ENCODE measurements at places on chromosomes 13 and 19. TPM values are rescaled to one million over a fixed set of nuclear protein-coding genes. Genes with fewer than 3 reads are reported as not detected.
A peak's percentile ranks its signal among the peaks of the same experiment; 100 is the strongest.

- H3K27me3 ChIP-seq = no peaks in the 10 kb centered on the region
- H3K4me3 ChIP-seq = no peak overlapping the region
- DNase-seq = no peak
- H3K36me3 ChIP-seq = no peaks in the 10 kb centered on the region
Observed at GRCh38 chr13:68234274-68234673, 1004.1 kb upstream of the PCDH9 start.

DNA sequence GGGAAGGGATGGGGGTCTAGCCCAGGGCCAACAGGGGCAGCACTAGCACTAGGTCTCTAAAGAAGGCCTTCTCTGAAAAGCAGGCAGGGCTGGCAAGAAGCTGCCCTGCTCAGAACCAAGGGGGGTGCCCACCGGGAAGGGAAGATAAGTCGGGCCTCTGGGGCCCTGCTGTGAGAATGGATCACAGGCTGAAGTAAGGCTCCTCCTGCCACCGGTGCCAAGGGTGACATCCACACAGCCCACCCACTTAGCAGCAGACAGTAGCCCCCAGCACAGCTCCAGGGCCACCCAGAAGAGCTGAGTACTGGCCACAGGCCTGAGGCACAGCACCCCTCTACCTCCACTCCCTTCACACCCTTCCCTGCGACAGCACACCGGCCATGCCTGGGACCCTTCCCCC lies 5.9 kb downstream of the ELL start:
- H3K4me3 ChIP-seq = no peak overlapping the region
- DNase-seq = no peak
- no peaks in the 10 kb centered on the region for H3K36me3 ChIP-seq
- H3K27ac ChIP-seq = peak overlapping the region; percentile 70
- peaks cover 67% of the 10 kb centered on the region for H3K4me1 ChIP-seq
- no peaks in the 10 kb centered on the region for H3K27me3 ChIP-seq

GRCh38 chr19:51691074-51691583 lies 2.0 kb upstream of the SPACA6 start:
- H3K4me3 ChIP-seq = peak overlapping the region; percentile 87
- peaks cover 34% of the 10 kb centered on the region for H3K36me3 ChIP-seq
- DNase-seq = no peak
- H3K27ac ChIP-seq = peak overlapping the region; percentile 53
- H3K4me1 ChIP-seq = peaks cover 37% of the 10 kb centered on the region
- H3K27me3 ChIP-seq = no peaks in the 10 kb centered on the region

DNA sequence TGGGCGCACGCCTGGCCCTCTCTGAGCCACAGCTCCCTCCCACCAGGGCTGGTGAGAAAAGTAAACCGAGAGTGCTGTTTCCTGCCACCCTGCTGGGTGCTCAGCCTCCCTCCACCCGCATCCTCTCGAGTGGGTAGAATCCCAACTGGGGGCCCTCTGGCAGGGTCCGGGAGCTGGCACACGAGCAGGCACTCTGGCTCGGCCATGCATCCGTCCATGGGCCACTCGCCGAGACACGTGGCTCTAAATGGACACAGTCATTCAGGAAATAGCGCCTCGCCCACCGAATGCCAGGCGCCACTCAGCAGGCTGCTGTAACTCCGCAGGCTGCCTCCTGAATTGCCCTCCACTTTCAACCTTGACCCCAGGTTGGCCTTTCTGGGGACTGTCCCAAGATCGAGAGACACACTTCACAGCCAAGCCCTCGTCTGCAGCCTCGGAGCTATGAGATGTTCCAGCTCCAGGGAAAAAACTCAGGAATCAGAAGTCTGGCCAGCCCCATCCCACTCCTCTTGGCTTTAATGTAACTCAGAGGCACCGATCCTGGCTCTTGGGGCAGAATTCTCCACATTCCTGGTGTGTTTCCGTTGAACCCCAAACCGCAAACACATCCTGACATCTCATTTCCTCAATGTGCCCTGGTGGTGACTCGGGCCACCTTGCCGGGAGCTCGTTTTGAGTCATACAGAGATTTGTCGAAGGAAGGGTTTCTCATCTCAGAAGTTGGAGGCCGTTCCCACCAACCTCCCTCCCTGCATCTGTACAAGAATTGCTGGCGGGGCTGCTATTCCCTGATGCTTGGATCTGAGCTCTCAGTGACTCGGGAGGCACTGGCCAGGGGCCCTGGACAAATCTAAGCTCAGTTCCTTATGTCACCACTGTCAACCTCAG lies 14.1 kb downstream of the KLF2 start:
- H3K27me3 ChIP-seq = no peaks in the 10 kb centered on the region
- H3K4me1 ChIP-seq = peaks cover 48% of the 10 kb centered on the region
- DNase-seq = peak; percentile 73
- H3K27ac ChIP-seq = peak overlapping the region; percentile 63
- peak overlapping the region; percentile 15 for H3K4me3 ChIP-seq

DNA sequence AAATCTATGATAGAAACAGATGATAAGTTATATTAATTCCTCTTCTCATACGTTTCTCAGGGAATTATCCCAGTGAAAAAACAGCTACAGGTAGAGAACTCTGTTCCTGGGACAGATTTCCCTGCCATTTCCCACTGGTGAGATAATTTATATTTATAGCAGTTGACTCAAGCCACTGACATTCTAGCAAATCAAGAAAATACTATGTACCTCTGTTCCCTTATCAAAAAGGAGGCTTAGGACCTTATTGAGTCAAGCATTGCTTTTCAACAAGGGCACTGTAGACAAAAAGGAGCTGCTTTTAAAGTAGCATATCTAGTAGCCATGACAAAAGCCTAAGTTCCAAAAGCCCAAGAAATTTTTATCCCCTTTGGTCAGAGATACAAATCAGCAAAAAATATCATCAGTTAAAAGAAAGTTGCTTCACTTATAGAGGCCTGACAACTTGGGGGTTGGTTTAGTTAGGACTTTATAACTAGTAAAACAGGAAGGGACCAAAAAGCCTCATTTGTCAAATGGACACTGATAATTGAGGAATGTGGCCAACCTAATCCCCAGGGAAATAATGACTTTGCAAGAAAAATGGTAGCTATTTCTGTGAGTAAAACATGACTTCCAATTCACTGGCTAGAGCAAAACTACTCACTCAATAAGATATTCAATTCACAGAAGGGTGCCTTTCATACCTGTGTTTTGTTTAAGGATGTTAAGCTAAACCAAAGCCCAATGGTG lies 652.5 kb downstream of the SLITRK1 start:
- H3K4me1 ChIP-seq = no peaks in the 10 kb centered on the region
- H3K4me3 ChIP-seq = no peak overlapping the region
- DNase-seq = no peak
- H3K27me3 ChIP-seq = no peaks in the 10 kb centered on the region

GRCh38 chr13:44806826-44807225 lies 182.4 kb downstream of the NUFIP1 start:
- no peak overlapping the region for H3K4me3 ChIP-seq
- H3K36me3 ChIP-seq = no peaks in the 10 kb centered on the region
- no peak for DNase-seq
- no peaks in the 10 kb centered on the region for H3K27me3 ChIP-seq

DNA sequence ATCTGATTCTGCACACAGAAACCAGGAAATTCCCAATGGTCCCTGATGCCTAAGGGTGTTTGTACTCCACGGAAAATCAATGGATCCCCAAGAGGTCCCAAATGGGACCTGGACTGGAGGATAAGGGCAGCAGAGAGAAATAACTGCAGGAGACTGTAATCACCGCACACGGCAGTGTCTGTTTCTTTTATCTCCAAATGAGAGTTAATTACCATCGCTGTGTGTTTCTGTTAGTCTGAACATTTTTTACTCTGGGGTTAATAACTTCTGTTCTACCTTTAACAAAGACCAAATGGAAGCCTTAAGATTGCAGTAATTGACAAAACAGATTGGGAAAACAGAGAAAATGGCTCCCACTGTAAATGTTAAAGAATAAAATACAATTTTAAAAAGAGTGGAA lies 320.9 kb downstream of the DCLK1 start:
- DNase-seq = no peak
- H3K4me1 ChIP-seq = no peaks in the 10 kb centered on the region
- no peaks in the 10 kb centered on the region for H3K36me3 ChIP-seq
- no peaks in the 10 kb centered on the region for H3K27me3 ChIP-seq
- H3K27ac ChIP-seq = no peak overlapping the region

GRCh38 chr13:111968336-111969010 lies 98.5 kb upstream of the SOX1 start:
- DNase-seq = no peak
- no peak overlapping the region for H3K4me3 ChIP-seq
- no peak overlapping the region for H3K27ac ChIP-seq

- no peaks in the 10 kb centered on the region for H3K4me1 ChIP-seq
- no peak for DNase-seq
- no peaks in the 10 kb centered on the region for H3K27me3 ChIP-seq
- no peak overlapping the region for H3K4me3 ChIP-seq
Observed at GRCh38 chr13:70995338-70995737, 871.7 kb downstream of the DACH1 start.

GRCh38 chr13:21148557-21149258 lies 27.6 kb downstream of the SKA3 start:
- no peak overlapping the region for H3K27ac ChIP-seq
- H3K27me3 ChIP-seq = no peaks in the 10 kb centered on the region
- no peak overlapping the region for H3K4me3 ChIP-seq
- H3K36me3 ChIP-seq = peaks cover 46% of the 10 kb centered on the region
- peaks cover 9% of the 10 kb centered on the region for H3K4me1 ChIP-seq

- H3K27me3 ChIP-seq = peaks cover 3% of the 10 kb centered on the region
- peak overlapping the region; percentile 82 for H3K27ac ChIP-seq
- H3K4me1 ChIP-seq = peaks cover 21% of the 10 kb centered on the region
- DNase-seq = no peak
Observed at GRCh38 chr19:35155441-35155840, 906 bp downstream of the FXYD5 start.

DNA sequence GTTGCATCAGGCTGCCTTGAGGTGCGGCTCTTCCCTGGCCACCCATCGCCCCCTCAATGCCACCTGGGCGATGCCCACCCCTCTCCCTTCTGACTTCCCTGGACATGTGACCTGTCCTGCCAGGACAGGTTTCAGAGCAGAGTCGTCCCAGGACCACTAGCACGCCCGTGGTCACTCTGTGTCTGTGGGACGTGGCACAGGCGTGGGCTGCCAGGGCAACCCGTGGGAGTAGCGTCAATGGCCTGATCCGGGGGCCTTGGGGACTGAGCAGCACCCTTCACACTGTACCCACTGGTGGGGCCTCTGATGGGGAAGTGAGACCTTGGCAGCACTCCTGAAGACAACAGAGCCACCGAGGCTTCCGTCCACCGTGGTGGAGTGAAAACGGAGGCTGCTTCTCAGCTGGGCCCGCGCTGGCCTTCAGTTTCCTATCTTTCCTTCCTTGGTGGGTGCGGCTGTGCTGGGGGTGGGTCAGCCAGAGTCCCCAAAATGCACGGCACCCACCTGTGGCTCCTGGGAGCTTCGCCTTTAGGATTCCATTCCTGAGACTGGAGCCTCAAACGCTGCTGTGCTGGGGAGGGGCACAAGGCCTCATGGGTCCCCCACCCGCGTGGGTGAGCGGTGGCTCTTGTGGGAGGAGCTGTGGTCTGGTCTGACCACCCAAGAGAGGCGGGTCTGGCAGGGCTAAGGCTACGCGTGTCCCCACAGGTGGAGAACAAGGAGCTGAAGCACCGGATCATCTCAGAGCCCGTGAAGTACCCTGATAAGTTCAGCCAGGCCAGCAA lies 26.7 kb upstream of the TMEM255B start:
- H3K27ac ChIP-seq = no peak overlapping the region
- no peak overlapping the region for H3K4me3 ChIP-seq
- peak; percentile 33 for DNase-seq
- H3K4me1 ChIP-seq = no peaks in the 10 kb centered on the region

- no peak overlapping the region for H3K27ac ChIP-seq
- no peak overlapping the region for H3K4me3 ChIP-seq
- H3K4me1 ChIP-seq = no peaks in the 10 kb centered on the region
- H3K27me3 ChIP-seq = peaks cover 15% of the 10 kb centered on the region
- no peak for DNase-seq
Observed at GRCh38 chr13:28537171-28537570, 42.2 kb upstream of the FLT1 start.

GRCh38 chr13:42086582-42086981 lies 38.1 kb downstream of the DGKH start:
- H3K4me3 ChIP-seq = no peak overlapping the region
- H3K36me3 ChIP-seq = no peaks in the 10 kb centered on the region
- no peaks in the 10 kb centered on the region for H3K27me3 ChIP-seq
- H3K27ac ChIP-seq = no peak overlapping the region
- H3K4me1 ChIP-seq = no peaks in the 10 kb centered on the region
- no peak for DNase-seq

DNA sequence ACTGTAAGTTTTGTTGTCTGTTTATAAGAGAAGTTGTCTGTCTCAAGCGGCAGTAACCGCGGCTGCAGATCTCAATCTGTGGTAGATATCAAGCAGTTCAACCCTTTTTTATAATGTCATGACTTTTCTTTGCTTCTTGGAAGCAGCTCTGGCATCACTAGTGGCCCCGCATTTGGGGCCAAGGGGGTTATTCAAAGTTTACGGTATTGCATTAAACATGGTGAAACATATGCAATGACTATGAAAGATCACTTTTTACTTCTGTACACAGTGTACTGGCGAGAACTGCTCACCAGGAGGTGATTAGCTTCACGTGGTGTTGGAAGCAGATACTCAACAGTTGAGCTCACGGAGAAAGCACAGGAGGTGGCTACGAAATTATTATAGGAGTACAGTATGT lies 4.6 kb upstream of the FFAR3 start:
- no peak overlapping the region for H3K27ac ChIP-seq
- peak; percentile 35 for DNase-seq
- H3K4me1 ChIP-seq = peaks cover 15% of the 10 kb centered on the region

TMEM190 gene
- 16.2 TPM for total RNA-seq

CD209 gene
- 18.8 TPM for total RNA-seq

LILRB3 gene
- 85.6 TPM for total RNA-seq

SHISA7 gene
- not detected for total RNA-seq

DHDH gene
- total RNA-seq = 1.9 TPM

OR4F17 gene
- not detected for total RNA-seq

SIGLEC11 gene
- 7.7 TPM for total RNA-seq

ZNF160 gene
- 35.5 TPM for total RNA-seq
